ENCODE measurements at places on chromosomes 12 and 14. TPM values are rescaled to one million over a fixed set of nuclear protein-coding genes. Genes with fewer than 3 reads are reported as not detected.

DNA sequence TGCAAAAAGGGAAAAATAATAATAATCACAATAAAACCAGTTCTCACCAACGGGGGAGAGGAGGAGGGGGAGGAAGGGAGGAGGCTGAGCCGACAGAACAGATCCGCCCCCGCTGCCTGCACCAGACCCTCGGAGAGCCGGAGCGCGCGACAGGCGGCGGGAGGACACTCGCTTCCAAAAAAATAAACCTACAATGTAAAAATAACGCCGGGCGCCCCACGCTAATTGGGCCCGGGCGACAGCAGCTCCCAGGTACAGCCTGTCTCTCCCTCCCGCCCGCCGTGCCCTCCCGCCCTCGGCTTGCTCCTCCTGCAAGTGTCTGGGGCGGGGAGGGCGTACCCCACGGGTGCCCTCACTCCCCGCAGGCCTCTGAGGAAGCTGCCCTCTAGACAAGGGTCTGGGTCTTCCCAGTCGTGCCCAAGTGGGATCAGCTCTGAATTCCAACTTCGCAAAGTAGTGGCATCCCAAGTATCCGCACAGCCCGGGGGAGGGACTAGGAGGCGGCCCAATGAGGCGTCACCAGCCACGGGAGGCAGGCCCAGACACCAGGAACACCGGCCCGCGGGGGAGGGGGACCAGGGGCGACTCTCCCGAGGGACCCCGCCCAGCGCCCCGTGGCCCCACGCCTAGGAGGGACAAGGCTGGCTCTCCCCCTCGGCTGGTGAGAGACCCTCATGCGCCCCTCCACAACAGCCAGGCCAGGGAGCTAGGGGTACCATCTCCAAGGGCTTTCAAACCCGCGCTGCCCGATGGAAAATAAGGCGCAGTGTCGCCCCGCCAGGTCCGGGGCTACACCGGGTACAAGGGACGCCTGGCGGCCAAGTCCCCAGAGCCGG lies 1.0 kb downstream of the NCOR2 start:
- DNase-seq, result peak; percentile 57

Gene DPPA3
- not detected for polyA plus RNA-seq

GRCh38 chr12:121990692-121991603 lies 30.7 kb upstream of the BCL7A start:
- DNase-seq, result no peak

Gene GCH1
- polyA plus RNA-seq, result 52.0 TPM

- DNase-seq, result no peak
These were observed 118.6 kb downstream of the CCDC91 start for GRCh38 chr12:28308891-28309290.

DNA sequence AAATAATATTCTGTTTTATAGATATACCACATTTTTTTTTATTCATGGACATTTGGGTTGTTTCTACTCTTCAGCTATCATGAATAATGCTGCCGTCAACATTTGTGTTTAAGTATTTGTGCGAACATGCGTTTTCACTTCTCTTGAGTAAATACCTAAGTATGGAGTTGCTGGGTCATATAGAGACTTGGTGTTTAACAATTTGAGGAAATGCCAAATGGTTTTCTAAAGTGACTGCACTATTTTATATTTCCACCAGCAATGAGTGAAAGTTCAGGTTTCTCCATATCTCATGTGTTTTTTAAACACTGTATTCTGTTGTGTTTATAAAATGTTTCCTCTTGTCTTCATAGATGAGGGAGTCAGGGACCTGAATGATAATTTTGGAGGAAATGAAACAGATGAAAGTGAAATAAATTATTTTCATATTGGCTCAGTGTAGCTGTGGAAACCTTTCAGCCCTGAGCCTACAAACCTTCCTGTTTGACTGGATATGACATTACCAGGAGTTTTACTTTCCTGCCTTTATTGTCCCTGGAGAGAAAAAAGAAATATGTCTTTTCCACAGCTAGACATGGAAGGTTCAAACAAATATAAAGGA lies 26.3 kb downstream of the DAAM1 start:
- no peak for DNase-seq

DNA sequence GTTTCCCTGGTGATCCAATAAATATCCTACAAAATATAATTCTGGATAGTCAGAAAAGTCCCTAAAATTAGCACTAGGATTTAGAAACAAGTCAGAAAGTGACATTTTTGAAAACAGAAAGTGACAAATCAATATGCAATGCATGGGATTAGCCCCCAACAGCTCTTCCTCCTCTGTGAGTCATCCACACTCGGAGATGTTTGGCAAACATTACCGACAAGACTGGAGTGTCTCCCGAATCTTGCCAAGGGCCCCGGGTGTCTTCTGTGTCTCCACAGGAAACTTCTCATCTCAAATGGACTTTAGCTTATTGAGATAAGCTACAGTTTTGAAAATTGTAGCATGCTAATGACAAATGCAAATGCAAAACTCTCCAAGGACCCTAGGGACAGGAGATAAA lies 398.9 kb upstream of the CCDC196 start:
- DNase-seq, result no peak

- DNase-seq, result no peak
These were observed 5.3 kb downstream of the BHLHE41 start for GRCh38 chr12:26119391-26119989.

DNA sequence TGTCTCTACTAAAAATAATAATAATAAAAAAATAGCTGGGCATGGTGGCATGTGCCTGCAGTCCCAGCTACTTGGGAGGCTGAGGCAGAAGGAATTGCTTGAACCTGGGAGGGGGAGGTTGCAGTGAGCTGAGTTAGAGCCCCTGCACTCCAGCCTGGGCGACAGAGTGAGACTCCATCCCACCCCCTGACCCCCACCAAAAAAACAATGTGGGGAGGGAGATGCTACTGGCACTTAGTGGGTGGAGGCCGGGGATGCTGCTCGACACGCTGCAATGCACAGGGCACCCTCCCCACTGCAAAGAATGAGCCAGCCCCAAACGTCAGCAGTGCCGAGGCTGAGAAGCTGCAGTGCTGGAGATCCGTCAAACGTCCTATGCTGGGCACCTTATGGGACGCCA lies 77.5 kb upstream of the MAP1LC3B2 start:
- no peak for DNase-seq

DNA sequence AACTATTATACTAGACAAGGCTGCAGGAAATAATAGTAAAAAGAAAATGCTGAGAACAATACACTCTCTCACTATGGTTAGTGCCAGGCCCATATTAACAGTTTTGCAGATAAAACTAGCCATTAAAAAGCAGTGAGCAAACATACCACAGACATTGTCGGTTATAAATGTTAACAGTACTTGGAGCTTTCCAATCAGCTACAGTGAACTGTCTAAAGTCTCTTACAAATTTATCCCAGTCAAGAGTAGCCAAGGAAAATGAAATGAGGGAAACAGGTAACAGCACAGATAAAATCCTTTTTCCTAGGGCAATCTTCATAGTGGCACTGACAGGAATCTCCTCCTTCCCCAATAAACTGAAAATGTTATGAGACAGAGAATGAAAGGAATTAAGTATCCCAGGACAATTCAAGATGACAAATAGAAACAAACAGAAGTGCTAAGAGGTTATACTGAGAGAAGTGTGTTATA lies 30.8 kb downstream of the PAWR start:
- no peak for DNase-seq

DNA sequence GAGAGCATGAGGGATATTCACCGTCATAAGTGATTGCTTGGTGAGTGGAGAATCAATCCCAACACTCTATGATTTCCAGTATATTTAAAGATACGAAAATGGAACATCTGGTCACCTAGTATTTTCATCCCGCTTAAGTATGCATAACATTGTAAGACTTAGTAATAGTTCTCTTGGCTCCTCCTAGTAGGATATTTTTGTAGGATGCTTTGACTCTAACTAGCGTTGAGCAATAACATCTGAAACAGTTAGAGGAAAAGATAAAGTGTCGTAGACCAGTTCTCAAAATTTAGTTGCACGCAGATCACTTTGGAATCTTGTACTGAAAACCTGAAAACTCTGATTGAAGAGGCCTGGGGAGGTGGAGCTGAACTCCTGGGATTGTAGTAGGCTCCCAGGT lies 7.6 kb downstream of the SAMD4A start:
- no peak for DNase-seq

Gene EPYC
- polyA plus RNA-seq, result not detected

GRCh38 chr12:66637699-66638301 lies 41.1 kb downstream of the GRIP1 start:
- DNase-seq, result no peak

Gene IQSEC3
- not detected for polyA plus RNA-seq

Gene ALKBH2
- polyA plus RNA-seq, result 11.6 TPM

DNA sequence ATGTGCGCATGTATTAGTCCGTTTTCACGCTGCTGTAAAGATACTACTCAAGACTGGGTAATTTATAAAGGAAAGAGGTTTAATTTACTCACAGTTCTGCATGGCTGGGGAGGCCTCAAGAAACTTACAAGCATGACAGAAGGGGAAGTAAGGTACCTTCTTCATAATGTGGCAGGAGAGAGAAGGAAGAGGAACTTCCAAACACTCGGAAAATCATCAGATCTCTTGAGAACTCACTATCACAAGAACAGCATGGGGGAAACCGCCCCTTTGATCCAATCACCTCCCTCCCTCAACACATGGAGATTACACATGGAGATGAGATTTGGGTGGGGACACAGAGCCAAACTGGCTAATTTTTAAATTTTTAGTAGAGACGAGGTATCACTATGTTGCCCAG lies 41.8 kb upstream of the SNX6 start:
- no peak for DNase-seq

Gene MANSC4
- polyA plus RNA-seq, result not detected

DNA sequence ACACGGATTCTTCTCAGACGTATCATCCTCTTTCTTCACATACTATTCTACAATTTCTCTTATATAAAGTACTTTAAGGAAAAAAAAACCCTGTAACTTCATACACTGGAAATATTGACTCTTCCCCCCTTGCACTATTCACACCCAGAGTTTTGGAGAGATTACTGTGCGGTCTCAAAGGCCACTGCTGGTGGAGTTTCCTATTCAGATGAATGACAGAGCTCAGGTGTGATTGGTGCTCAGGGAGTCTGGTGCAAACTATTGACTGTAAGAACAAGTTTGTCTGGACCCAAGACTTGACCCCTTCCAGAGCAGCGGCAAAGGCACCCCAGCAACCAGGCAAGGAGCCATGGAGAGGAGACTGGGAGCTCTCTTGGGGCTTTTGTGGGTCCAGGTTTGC lies 187.5 kb upstream of the OR4E1 start:
- no peak for DNase-seq

DNA sequence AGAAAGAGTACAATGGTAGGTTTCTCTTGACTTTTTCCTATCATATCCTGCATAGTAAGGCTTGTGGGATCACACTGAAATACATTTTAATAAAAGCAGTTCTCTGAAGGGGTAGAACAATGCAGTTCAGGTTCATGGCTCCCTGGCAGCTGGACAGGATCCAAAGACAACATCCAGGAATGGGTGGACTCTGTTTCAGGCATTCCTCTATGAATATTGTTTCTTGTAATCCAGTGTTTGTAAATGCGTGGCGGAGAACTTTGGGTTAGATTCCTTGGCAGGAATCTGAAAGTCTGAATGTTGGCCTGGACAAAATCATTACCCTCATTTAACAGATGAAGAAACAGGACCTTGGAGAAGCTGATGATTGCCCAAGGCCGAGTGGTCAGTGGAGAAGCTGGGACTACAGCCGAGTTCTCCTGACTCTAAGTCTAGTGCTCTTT lies 43.5 kb downstream of the SYNE2 start:
- no peak for DNase-seq

DNA sequence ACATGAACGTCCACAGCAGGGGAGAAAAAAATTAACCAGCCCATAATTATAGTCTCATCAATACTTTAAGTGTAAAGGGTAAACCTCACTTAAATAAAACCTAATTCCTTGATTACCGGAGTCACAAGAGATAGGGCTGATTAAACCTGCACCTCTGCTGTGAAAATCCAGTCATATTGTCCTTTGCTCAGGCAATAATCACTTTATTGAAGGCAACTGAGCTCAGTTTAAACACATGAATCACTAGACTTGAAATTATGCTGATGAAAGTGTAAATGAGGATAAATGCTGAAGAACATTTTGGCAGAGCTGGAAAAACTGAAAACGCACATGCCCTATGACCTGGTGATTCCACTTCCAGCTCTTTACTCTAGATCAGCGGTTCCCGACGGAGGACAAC lies 6.7 kb upstream of the HRK start:
- no peak for DNase-seq

DNA sequence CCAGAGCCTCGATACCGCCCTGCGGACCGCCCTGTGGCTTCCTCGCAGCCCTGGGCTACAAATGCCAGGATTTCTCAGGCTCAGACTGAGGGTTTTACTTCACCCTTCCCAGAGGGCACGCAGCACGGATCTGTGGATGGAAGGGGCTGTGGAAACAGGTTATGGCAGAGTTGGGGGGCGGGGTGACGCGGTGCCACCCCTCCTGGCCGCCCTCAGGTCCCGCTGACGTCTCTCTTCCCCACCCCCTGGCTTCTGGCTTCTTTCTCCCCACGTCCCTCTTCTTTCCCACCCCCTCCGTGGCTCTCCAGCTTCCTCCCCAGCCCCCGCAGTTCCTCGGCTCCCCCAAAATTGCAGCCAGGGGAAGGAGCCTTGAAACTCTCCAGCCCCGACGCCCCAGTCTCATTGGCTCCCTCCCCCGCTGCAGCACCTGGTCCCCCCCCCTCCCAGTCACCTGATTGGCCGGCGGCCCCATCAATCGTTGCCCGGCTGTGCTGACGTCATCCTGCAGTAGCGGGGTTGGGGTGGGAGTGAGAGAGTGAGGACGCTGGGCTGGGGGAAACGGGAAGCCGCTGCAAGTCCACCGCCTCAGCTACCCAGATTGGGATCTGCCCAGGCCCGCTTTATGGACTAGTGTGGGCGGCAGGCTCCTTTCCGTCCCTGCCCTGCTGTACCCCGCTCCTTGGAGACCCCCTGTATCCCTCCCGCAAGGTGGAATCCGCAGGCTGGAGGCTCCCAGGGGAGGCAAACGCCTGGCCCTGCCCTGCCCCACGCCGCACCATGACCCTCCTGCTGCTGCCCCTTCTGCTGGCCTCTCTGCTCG lies at the start of gene CLSTN3:
Gene CLSTN3, plus strand, starts transcription at position 500 of the 820 bp plus-strand sequence. Its CDS starts 278 bp downstream, at position 778.
- peak; percentile 86 for DNase-seq

Gene WASHC4
- polyA plus RNA-seq, result 28.3 TPM

Gene GSG1
- 0.09 TPM for polyA plus RNA-seq

Gene TMPRSS12
- not detected for polyA plus RNA-seq

GRCh38 chr12:89451841-89452251 lies 72.8 kb downstream of the GALNT4 start:
- DNase-seq, result no peak

GRCh38 chr12:104910196-104910840 lies 47.8 kb downstream of the SLC41A2 start:
- no peak for DNase-seq
